ENCODE measurements at places on chromosomes 6 and 20.

- DNase-seq: no peak
Measured at GRCh38 chr20:57476641-57477461, 48.1 kb downstream of the CTCFL start.

GRCh38 chr20:48962976-48963771, 41.7 kb downstream of the ARFGEF2 start:
- DNase-seq: no peak

- no peak for DNase-seq
Measured at GRCh38 chr20:362271-363254, 15.7 kb downstream of the NRSN2 start.

GRCh38 chr20:11976966-11977365, 59.3 kb downstream of the BTBD3 start:
- no peak for DNase-seq

GRCh38 chr6:152184573-152184916, 377.1 kb downstream of the ESR1 start:
- no peak for DNase-seq

DNA sequence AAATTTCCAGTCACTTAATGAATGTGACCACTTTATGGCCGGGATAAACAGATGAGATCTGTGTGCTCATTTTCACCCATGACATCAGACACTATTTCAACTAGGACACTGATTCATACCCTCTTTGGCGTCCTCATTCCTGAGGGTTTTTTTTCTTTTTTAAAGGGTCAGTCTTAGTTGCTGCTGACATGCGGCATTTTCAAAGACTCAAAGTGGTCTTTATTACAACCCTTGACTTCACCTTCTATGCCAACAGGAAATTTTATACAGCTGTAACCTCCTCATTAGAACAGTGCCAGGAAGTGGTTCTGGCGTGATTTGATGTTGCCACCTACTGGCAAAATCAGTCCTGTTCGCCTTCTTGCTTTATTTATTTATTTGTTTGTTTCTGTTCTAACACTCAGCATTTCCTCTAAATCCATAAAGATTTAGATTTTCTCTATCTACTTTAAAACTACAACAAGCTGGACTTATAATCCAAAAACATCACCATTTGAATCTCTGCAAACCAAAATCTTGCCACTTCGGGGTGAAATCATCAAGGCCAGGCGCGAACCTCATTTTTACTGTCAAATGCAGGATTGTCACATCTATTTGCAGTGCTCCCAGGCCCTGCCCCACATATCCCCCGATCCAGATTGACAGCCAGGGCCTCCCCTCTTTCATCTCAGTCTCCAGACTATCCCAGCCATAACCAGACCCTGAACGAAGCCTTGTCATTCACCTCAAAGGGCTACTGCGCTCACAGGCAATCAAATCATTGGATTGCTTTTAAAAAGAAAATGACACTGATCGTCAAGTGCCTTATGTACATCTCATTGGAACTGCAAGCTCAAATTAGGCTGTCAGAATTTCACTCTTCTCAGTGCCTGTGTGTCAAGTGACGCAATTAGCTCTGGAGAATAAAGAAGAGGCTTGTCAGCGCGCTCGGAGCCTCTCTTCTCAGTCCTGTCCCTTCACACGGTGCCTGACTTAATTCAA, 77.5 kb downstream of the C6orf118 start:
- DNase-seq: no peak

DNA sequence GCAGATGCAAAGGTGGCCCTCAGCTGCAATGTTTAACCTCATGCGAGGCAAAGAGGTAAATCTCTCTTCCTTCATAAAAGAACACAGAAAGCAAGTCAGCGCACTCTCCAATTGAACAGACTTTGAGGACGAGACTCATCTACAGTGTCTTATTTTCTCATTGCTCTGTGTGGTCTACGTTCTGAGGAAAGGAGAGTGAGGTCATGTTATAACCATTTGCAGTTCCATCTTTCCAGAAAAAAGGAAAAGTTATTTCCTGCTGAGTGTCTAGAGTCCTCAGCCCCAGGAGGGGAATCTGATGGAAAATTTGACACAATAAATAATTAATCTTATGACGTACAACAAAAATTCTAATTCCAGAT, 35.6 kb upstream of the THBS2 start:
- no peak for DNase-seq
